ENCODE measurements at places on chromosomes 1 and 21.

DNA sequence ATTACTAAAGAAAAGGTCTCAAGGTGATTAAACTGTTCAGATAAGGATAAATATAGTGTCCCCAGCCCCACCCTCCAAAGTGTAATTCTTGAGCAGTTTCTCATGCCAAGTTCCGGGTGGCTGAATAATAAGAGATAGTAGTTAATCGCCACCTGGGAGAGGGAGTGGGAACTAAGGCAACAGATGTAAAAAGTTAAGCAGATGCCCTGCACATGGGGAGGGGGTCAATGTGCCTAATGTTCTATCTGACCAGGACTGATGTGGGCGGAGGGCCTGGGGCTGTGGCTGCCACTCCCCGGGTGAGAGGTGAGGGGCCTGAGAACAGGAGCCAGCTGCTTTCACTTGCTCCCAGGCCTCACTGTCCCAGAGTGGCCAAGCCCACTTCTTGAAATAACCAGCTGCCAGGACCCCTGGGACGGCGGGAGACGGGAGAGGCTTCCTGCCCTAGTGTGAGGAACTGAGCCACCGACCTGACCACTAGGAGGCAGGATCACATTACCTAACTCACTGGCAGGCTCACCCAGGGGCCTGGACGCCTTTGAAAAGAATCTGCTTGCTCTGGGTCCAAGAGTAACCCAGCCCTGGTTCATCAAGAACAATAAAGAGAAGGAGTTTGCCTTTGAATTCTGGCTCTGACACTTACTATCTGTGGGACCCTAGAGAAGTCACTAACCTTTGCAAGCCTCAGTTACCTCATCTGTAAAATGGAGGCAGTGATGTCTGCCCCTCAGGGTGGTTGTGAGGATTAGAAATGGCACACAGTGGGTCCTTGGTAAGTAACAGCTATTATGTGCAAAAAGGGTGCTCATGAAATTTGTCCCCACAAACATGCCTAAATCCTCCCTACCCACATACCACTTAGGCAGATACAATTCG is 179.2 kb downstream of the ATG4C start:
- DNase-seq = peak; percentile 50

DNA sequence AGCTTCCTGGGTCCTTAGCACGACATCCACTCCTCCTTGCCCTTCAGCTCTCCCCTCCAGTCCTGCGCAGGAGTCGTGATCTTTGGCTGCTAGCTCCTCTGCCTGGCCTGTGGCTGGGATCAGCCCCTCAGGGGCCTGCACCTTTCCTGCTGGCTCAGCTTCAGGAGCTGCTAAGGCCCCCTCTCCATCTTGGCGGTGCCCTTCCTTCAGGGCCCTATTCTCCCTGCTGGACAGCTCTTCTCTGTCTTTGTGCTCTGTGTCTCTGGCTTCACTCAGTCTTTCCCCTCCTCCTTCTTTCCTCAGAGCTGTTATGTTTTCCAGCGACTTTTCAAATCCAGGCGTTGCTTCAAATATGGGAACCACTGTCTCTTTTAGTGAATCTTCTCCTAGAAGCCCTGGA is 59.5 kb upstream of the LRRC53 start:
- DNase-seq = no peak

GRCh38 chr21:25936776-25937175 is 202.0 kb downstream of the GABPA start:
- peak; percentile 77 for DNase-seq

DNA sequence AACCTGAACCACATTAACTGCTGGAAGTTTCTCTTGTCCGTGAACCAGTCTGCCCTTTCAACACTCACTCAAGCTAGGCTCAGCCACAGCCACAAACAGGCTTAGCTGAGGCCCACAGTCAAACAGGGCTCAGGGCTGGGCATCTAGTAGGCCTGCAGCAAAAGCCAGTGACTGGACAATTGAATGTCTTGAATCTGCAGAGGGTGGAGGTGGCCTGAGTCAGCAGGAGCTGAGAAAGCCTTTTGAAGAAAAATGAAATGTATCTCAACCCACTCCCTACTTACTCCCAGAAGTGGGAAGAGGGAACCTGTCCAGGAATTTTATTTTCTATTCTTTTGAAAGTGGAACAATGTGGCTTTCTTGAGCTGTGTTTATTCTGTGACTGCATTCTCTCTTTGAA is 95.4 kb downstream of the PTPRU start:
- DNase-seq = peak; percentile 28

GRCh38 chr1:60857851-60858250 is 224.5 kb upstream of the NFIA start:
- no peak for DNase-seq

DNA sequence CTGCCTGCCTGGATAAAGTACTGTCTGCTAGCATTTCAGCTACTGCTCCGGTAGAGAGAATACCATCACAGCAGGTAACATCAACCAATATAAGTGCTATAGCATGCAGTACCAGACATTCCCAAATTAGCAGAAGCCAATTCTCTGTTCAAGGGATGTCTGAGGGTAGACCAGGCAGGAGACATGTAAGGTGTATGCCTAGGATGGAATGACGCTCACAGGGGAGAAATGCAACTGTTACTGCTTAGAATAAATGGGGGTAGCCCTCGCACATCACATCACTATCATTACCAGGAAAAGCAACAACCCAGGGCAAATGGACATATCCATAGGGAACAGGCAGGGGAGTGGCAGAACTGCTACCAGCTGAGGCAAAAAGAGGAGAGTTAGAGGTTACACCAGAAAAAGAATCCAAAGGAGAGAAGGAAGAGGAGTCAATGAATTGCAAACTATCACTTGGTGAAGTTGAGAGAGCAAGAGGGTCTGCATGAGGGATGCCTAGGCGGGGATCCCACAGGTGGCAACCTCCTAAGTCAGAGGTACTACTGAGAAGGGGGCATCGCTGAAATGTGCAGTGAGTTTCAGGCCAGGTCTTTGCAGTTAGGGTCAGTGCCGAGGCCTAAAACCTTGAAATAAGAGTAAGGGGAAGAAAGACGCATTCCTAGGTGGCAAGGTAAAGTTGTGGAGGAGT is 1.1 kb downstream of the UBE2Q1 start:
- DNase-seq = no peak

DNA sequence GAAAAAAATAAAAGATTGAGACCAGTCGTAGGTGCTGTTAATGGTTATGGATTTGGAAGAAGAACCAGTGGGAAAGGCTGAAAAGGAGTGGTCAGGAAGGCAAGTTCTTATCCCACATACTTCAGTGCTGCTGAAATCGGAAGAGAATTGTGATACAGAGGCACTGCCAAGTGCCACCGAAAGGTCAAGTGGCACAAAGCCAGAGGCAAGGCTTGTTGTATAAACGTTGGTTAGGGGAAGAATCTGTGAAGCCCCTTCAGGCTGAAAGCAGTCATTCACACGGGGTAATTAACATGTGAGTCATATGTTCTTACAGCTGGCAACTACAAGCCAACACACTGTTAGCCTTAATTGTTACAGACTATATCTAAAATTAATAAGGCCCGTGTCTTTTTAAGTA is 48.8 kb downstream of the ZBTB40 start:
- DNase-seq = peak; percentile 31

DNA sequence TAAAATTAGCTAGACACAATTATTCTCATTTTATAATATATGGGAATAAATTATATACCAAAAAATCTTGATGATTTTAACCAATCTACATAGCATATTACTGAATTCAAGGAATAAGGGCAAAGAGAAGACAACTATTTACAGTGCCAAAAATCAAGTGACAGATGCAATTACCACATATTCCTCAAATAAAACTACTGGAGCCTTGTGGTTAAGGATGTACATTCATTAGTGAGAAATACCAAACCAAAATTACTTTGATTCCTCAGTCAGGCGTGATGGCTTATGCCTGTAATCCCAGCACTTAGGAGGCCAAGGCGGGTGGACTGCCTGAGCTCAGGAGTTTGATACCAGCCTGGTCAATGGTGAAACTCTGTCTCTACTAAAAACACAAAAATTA is 68.8 kb upstream of the RBM34 start:
- DNase-seq = no peak

Measured in fibroblast of the aortic adventitia (primary cell).